ENCODE measurements at places on chromosomes 12 and 14.
A peak's percentile ranks its signal among the peaks of the same experiment; 100 is the strongest.

DNA sequence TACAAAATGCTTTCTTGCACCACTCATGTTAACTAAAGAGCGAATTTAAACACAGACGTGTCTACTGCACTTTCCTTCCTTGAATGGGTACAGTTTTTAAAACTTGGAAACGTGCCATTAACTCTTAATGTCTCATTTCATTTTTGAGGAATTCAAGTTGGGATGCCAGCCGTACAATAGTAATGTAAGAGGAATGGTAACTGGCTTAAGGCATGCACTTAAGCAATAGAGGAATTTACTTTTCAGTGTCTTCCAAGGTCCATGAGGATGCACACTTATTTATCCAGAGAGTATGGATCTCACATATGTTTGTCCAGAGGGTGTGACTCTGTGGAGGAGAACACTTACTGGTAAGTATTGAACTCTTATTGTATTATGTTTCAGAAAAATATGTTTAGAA is 52.9 kb downstream of the PPP4R4 start:
- no peak for DNase-seq

DNA sequence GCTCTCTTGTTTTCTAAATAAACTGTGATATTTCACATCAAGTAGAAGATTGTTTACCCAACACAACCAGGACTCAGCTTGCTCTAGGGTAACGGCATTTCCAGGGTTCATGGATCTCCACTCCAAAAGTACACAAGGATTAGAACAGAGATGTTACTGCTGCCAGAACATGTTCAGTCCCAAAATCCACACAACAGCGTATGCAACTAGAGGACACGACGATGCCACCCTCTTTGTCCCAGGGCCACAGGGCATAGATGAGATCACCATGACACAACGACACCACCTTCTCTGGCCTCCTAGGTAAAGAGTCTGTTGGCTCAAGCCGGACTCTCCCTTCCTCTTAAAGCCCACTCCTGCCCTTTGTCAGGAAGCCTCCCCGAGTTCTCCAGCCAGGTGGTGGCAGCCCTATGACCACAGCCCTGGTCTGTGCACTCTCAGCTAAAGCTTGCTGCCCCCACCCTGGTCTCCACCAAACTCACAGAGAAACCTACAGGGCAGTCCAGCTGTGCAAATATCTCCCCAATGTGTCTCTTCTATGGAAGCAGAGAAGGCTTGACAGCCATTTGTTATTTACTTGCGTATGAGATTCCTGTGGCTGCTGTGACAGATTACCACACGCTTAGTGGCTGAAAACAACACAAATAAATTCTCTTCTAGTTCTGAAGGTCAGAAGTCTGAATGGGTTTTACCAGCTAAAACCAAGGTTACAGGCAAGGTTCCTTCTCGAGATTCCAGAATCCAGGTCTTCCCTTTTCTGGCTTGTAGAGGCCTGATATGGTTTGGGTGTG is 10.3 kb downstream of the CLMN start:
- no peak for DNase-seq

DNA sequence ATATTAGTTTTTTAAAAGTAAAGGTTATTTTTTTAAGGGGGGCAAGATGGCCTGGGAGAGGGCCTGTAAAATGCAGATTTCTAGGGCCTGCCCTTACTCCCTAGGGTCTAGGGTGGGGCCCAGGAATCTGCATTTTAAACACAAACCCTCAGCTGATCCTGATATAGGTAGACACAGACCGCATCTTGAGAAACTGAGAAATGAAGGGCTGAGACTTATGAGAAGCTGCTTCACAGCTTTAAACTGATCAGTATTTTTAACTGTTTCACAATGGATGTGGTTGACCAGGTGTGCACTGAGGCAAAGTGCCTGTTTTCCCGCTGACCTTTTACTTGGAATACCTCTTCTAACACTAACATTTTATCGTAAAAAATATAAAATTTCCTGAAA is 84.0 kb downstream of the CCDC88C start:
- DNase-seq: no peak

DNA sequence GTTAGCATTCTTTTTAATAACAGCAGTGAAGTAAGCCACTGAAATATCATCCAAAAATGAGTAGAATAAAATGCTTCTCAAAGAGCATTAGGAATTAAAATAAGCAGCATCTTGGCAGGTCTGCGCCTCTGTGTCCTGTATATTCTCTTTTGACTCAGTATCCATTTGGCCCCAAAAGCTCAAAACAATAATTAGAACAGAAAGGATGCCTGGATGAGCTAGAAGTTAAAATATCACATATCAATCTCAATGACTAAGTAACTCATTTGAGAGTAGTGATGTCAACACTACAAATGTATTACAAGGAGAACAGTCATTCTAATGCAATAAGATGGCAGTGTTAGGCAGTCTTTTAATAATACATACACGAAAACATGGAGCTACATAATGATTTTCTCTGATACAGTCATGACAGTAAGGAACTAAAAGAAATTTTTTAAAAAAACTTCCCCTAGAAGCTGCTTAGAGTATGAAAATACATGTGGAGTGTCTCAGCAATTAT is 160.9 kb upstream of the ABCD2 start:
- DNase-seq: no peak

- DNase-seq: peak; percentile 27
Observed at GRCh38 chr12:129257524-129257923, 404.2 kb downstream of the GLT1D1 start.

DNA sequence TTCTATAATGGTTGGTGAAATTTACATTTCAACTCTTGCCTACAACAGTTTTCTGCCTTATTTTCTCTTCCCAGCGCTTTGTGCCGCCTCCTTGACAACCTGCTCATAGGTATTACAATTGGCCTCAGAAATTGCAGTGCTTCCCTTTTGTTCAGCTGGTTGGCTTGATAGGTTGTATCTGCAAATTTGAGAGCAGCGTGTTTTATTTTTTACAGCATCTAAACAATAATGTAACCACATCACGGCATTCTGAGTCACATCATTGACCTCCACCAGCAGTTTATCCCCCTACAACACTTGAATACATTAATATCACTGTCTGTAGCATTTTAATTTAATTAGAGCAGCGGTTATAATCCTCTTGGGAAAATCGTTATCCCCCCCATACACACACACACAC is 99.4 kb downstream of the ETV6 start:
- DNase-seq: peak; percentile 30

DNA sequence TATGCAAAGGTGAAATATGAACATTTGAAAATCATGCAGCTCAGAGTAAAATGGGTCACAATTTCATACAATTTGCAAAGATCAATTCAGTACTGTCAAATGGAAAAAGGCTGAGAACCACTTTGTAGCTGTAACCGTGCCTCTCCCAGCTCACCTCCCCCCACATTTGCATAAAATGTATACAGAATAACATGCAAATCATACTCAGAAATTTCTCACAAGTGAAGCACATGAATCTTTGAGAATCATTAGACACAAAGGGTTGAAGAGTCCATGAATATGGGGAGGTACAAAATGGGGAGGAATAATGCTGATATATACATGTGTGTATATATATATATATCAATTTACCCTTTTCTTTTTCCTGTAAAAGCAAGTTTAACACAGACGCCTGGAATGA is 162.1 kb downstream of the APAF1 start:
- DNase-seq: no peak

DNA sequence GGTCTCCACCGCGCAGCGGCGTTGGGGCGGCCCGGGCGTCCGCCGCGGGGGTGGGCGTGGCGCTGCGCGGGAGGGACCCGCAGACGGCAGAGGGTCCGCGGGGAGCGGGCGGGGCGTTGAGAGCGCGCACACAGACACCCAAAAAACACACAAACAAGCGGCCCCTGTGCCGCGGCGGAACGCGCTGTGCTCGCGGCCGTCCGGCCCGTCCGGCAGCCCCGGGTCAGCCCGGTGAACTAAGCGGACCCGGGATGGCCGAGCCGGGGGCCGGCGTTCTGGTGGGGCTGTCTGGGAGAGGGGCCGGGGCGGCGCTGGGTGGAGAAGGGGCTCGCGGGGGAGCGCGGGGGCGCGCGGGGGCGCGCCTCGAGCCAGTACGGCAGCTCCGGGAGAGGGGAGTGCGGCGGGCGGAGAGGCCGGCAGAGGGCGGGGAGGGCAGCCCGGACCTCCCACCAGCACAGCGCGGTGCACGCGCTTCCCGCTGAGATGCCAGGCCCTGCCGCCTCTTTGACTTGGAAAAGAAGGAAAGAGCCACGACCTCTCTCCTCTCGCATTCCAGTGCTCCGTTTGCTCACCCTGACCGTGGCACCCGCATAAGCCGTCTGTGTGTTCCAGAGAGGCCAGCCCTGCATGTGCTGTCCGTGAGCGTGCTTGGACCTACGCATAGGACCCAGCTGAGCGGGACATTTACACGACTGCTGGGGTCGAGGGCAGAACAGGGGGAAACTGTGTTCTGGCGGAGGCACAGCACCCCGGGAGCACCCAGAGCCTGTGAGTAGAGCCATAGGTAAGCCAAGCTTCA is 10.3 kb downstream of the SLC6A12 start:
- peak; percentile 35 for DNase-seq

GRCh38 chr12:115790526-115790925 is 487.0 kb downstream of the MED13L start:
- DNase-seq: no peak

DNA sequence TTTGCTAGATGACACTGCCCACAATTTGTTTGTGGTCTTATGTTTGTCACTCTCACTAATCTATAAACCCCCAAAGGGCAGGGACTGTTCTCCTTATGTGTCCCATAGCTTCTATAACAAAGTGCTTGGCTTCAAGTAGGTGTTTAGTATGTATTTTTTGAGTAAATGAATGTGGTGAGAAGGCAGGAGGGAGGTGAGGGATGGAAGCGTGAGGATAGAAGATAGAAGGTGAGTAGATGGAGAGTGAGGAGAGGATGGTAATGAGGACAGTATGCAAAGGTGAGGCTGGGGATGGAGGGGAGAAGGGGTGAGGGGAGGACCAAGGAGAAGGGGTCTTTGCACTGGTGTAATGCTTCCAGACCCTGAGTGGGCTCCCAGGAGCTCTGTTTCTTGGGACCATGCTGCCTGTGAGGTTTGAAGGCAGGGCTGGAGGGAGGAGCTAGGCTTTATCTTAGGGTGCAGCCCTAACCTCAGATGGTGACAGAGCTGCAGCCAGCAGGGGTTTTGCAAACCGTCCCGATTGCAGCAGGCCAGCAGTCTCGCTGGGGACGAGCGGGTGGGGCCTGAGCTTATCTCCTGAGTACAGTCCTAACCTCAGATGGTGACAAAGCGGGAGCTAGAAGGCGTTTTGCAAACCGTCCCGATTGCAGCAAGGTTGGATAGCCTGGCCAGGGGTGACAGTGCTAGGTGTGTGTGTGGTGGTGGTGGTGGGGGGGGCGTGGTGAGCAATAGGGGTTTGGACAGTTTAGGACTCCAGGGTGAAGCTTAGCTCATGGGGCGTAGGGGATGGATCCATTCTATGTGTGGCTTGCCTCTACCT is 6.5 kb downstream of the CEBPE start:
- no peak for DNase-seq

- peak; percentile 70 for DNase-seq
Observed at GRCh38 chr12:66409195-66409871, 107.0 kb downstream of the HELB start.

GRCh38 chr12:132422381-132423043 is 67.4 kb upstream of the FBRSL1 start:
- peak; percentile 59 for DNase-seq

- DNase-seq: no peak
Observed at GRCh38 chr12:1930803-1931597, 12.5 kb upstream of the CACNA2D4 start.

DNA sequence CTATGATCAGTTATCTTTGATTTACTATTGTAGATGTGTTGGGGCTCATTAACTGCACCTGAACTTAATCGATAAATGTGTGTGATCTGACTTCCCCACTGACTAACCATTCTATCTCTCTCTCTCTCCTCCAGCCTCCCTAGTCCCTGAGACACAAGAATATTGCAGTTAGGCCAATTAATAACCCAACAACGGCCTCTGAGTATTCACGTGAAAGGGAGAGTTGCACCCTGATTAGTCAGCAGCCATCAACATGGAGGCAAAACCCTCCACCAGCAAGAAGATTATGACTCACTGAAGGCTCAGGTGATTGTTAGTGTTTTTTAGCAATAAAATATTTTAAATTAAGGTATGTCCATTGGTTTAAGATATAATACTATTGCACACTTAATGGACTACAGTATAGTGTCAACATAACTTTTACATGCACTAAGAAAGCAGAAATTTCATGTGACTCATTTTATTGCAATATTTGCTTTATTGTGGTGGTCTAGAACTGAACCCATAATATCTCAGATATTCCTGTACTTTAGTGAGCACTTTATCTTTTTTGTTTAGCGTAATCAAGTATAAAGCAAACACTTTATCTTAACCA is 77.1 kb upstream of the PTGDR start:
- no peak for DNase-seq

DNA sequence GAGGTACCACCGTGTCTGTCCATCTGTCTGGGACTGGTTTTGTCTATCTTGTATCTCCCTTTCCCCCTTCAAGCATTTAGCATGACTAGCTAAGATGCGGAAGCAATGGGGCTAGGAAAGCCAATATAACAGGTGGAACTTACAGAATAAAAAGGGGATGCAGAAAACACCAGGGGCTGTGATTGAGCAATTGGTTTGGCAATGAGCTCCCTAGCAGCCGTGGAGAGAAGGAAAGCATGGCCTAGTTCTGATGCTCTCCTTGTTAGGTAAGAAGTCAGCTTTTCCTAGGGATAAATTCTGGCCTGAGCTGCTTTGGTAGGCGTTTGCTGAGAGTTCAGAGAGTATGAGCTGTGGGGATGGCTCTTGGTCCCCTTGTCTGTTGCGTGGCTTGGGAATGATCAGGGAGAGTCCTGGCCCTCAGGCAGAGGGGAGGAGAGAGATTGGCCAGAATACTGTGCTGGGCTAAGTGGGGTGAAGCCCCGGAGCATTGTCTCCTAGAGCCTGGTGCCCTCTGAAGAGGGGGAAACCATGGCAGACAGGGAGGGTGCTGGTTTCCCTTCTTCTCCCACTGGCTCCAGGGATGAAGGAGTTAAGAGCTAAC is 7.1 kb downstream of the SETD1B start:
- no peak for DNase-seq

DNA sequence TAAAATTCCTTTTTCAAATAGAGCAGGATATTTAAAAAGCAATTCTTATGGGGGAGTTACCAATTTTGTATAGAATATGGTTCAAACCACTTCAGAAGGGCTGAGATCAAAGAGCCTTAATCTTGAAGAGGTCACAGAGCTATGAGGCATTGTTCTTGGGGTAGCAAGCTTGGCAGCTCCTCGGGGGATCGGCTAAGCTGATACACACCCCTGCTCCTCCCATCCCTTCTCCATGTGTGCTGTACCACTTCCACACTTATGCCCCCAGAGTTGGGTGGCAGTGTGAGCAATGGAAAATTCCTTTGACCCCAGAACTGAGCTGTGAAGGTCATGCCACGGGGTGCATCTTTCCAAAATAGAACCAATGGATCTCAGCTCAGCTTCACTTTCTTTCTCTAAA is 15.0 kb upstream of the TMEM30B start:
- no peak for DNase-seq

DNA sequence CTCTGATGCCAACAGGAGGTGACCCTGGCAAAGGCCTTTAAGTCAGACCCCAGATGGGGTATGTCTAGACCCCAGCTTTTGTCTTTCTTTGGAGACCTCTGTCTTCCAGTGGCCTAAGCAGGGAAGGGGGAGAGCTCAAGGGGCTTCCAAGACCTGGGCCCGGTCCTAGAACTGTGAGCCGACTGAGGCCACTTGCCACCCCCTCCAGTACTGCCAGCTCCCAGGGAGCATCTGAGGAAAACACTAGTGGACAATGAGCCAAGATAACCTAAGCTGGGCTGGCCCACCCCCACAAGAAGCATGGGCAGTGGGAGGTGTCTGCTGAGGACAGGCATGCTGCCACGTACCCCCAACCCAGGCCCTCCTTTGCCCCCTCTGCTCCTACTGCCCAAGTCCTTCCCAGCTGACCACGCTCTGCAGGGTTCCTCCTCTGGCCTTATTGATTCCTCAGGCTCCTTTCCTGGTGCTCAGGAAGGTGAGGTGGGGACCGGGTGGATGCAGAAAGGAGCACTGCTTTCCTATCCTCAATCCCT is 21.1 kb downstream of the VDR start:
- DNase-seq: no peak
